Non-pigmented ciliary epithelial cell (primary cell): ENCODE measurements at places on chromosomes 11 and 22.

GRCh38 chr22:50401907-50402306 is 58.8 kb downstream of the PPP6R2 start:
- DNase-seq: no peak

DNA sequence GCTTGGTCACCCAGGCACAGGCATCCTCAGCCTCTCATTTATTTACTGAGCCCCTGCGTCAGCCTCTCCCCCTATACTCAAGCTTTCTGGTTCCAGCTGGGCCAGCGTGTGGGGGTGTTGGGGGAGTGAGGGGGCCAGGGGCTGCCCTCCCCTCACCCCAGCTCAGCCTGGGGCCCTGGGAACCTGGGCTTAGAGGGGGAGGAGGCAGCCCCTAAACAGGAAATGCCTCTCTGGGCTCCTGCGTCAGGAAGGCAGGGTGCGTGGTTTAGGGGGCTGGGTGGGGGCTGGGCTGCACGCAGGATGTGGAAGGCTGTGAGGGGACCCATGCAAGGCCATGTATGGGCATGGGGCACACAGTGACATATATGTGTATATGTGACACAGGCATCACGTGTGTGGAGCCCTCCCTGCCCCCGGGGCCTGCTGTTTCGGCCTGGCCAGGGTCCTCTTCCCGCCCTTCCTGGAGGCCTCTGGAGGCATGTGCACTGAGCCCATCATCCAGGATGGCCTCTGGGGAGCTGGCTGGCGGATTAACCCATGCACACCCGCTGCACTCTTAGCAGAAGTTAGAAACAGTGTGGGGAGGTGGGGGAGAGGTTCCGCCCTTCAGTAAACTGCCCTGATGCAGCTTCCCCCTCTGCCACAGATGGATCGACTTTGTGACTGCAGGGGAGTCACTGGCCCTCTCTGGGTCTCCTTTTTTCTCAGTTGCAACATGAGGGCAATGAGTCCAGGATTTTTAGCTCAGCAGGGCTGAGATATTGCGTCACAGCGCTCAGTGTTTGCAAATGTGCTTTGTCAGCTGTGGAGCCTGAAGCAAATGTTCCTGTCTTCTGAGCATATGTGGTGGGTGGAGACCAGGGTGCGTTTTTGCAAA is 1.1 kb upstream of the CD248 start:
- DNase-seq: no peak

- DNase-seq: no peak
These were observed 30.7 kb upstream of the CLDN5 start for GRCh38 chr22:19554834-19555404.

DNA sequence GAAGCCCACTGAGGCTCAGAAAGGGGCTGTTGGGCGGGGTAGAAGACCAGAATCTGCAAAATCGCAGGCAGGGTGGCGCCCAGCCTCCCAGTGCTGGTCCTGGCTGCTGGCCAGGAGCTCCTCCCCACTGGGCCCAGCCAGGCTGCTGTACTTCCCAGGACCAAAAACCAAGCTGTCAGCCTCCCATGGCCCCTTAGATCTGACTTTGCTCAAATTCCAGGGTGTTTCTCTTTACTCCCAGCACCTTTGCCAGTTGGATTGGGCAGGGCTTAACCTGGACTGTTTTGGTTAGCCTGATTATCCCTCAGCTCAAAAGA is 44.2 kb upstream of the WEE1 start:
- DNase-seq: no peak

GRCh38 chr11:114133548-114134329 is 74.2 kb downstream of the ZBTB16 start:
- no peak for DNase-seq

DNA sequence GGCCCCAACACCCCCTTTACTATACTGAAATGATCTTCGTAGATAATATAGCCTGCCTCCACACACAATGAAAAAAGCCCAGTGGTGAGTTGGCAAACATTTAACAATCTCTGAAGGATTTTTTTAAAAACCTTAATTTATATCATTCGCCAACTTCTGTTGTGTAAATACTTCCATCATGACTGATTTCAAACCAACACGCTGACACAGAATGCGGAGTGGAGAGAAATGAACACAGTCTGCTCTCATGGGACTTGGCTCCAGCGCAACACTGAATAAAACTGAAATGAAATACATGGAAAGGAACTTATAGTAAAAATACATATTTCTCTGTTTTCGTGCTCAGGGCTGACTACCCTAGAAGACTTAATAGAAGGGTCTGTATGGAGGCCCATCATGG is 61.3 kb upstream of the WNT11 start:
- no peak for DNase-seq

DNA sequence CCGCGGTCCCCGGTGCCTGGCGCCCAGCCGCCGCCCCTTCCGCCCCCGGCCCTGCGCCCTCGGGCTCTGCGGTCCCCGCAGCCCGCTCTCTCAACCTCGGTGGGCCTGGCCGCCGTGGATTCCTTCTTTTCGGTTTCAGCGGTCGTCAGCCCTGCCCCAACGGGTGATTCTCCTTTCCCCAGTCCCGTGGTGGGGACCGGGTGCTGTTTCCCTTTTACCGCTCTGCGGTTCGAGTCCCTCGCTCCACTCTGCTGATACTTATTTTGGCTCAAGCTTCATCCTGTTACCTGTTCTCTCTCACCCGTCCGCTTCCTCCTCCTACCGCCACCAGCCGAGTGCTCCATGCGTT is 494 bp downstream of the ZDHHC5 start:
- DNase-seq: no peak

DNA sequence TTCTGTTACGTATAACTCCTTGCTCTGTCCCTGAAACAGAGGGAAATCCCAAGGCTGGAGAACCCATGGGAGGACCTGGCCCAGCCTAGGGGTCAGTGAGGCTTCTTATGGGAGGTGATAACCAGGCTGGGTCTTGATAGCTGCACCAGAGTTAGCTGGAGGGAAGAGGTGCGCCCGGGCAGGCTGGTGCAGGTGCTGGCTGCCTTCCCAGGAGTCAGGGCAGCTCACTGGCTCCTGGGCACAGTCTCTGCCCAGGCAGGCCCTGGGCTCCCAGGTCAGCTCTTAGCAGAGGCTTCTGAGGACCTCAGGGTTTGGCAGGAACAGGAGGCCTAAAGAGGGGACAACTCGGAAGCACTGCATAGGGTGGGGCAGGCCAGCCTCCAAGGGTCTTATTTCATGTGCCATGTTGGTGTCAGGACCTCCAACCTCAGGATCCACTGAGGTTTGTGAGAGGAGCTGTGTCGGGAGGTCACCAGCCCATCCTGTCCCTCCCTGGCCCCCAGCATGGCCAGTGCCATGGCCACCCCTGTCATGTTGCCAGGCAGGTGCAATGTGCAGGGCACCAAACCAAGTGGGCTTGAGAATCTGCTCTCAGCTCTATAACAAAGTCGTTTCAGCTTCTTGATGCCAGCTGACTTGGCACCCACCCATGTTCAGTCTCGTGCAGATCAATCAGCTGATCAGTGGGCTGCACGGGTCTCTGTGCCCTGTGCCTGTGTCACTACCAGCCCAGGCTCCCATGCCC is 20.5 kb upstream of the CELSR1 start:
- DNase-seq: no peak

DNA sequence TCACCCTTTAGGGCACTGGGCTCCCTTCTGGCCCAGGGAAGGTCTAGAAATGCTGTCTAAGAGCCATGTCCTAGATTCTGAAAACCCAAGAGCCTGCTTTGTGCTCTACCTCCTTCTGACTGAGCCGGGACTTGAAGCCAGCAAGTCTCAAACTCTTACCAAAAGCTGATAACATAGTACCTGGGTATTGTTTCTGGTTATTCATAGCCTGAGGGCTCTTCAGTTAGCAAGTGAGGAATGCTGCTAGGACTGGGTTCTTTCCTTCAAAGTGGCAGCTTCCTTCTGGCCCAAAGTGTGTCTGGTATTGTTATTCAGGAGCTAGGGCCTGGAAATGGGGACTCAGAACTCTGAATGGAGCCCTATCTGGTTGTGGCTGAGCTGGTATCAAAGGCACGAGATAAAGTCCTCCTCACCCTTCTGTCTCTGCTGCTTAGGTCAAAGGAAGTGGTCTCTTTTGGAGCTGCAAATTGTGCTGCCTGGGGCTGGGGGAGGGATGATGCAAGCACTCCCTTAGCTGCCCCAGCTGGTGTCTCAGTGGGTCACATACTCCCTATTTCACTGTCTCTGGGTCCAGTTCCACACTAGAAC is 696.0 kb upstream of the CCDC179 start:
- DNase-seq: no peak

DNA sequence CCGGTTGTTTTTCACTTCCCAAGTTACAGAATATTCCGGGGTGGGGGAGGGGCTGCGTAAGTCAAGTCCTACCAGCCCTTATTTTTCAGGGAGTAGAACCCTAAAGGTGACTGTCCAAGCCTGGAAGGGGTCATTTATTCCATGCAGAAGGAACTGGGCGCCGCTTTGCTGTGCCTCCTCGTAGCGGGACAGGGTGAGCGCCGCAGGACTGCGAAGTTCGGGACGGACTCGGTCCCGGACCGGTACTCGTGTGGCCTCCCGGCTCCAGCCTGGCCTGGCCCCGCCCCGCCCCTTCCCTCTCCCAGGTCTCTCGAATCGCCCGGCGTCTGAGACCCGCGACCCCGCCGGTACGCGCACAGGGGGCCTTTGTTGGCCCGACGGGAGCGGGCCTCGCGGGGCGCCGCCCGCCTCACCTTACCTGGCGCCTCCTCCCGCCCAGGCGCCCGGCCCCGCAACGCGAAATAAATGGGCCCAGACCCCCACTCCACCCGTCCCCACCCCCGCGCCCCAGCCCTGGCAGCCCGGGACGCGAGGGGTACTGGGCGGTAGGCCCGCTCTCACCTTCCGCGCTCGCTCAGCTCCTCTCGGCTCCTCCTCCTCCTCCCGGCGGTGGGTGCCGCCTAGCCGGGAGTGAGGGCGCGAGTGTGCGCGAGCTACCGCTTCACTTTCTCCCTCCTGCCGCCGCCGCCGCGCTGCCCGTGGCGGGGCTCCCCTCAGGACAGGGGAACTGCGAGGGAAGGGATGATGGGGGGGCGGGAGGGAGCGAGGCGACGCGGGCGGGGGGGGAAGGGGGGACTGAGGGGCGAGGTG is 698 bp downstream of the PAK1 start:
- DNase-seq: no peak

DNA sequence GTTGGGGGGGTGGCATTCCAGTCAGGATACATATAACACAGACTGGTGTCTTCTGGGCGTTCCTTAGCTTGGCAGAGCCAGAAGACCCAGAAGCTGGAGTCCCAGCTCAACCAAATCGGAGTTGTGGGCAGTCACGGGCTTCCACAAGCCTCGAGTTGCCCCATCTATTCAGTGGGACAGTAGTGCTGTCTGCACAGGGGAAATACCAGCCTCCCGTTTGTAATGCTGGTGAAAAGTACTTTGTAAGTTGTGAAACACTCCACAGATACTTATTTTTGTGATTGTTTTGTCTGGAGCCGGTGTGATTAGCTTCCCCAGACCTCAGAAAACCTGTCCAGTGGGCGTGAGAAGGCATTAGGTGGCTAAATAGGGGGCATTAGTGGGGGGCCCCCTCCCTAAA is 13.6 kb downstream of the DGKZ start:
- no peak for DNase-seq

DNA sequence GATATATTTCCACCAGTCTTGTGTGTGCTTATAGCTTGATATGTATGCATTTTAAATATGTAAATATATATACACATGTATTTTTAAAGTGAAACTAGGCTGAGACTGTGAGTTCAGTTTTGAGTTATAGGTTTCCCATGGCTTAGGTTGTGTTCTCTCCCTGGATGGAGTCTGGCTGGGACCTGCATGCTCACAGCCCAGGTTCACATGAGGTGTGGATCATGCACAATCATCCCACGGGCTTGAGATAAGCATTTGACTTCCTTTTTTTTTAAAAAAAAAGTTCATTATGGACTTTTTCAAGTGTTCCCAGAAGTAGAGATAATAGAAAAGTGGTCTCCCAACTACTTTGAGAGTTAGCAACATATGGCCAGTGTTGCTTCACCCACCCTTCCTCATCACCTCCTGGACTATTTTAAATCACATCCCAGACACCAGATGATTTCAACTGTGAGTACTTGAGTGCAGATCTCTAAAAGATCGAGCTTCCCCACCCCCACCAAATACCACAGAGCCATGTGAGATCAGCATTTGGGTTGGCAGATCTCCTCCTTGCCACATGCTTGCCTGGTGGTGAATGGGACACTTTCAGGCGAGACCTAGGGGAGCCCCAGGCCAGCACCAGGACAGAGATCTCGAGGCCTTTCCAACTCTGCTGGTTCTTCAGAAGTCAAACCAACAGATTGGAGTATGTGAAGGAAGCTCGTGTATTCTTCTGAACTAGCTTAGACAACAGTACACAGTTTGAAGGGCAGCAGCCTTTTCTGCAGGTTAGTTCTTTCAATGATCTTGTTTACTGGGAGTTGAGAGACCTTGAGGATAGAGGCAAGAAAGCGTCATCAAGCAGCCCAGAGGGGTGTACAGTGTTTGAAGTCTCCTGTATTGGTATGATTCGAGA is 15.9 kb downstream of the MED15 start:
- no peak for DNase-seq
